ENCODE measurements at places on chromosomes 7 and 10. TPM values are rescaled to one million over a fixed set of nuclear protein-coding genes. Genes with fewer than 3 reads are reported as not detected.
A peak's percentile ranks its signal among the peaks of the same experiment; 100 is the strongest.

- H3K4me3 ChIP-seq = no peak overlapping the region
- no peak overlapping the region for H3K27ac ChIP-seq
- peaks cover 48% of the 10 kb centered on the region for H3K36me3 ChIP-seq
- H3K27me3 ChIP-seq = no peaks in the 10 kb centered on the region
- DNase-seq = no peak
These were observed 2.4 kb downstream of the PRDX3 start for GRCh38 chr10:119176166-119176565.

DNA sequence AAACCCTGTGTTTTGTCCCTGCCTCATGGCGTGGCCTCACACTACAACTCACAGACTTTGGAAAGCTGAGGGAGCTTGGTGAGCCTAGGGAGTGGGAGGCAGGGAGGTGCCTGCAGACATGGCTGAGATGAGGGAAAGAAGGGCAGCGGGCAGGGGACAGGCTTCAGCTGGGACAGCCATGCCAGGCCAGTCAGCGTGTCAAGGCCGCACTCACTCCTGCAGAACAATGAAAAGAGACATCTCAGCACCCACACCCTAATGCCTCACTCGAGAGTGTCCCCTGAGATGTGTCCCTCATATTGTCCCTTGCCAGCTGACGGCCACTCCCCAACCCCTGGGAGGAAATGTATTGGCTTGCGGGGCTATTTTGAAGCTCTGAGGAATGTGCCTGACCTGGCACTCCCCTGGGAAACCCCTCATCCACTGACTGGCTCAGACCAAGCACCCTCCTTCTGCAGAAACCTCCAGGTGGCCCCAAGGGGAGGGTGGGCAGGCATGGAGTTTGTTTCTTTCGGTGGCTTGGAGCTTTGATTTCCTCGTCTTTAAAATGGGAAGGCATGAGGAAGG, 31.6 kb downstream of the SH3PXD2A start:
- no peak overlapping the region for H3K27ac ChIP-seq
- DNase-seq = no peak
- H3K27me3 ChIP-seq = peaks cover 10% of the 10 kb centered on the region
- H3K4me1 ChIP-seq = no peaks in the 10 kb centered on the region
- H3K4me3 ChIP-seq = no peak overlapping the region
- no peaks in the 10 kb centered on the region for H3K36me3 ChIP-seq

- no peak for DNase-seq
- H3K4me3 ChIP-seq = no peak overlapping the region
- H3K27ac ChIP-seq = no peak overlapping the region
These were observed 39.4 kb downstream of the GBX1 start for GRCh38 chr7:151128144-151128543.

GRCh38 chr7:74230446-74231231, 20.8 kb downstream of the LAT2 start:
- H3K4me1 ChIP-seq = peaks cover 6% of the 10 kb centered on the region
- H3K27me3 ChIP-seq = no peaks in the 10 kb centered on the region
- no peak overlapping the region for H3K4me3 ChIP-seq
- H3K27ac ChIP-seq = no peak overlapping the region

DNA sequence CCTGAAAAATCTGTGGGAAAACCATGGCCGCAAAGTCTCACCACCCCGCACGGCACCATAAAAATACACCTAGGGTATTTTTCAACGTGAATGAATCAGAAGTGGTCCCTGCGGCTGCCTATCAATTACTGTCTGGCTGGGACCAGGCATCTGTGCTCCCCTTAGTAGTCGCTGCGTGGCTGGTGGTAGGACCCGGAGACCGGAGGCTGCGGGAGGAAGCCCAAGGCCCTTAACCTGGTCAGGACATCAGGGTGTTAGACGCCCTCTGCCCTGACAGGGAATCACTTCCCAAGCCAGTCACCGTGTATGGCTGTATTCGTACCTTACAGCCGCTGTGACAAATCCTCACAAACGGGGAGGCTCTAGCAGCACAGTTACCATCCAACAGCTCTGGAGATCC, 141.5 kb upstream of the PPP2R2D start:
- no peak overlapping the region for H3K27ac ChIP-seq
- DNase-seq = no peak
- H3K27me3 ChIP-seq = no peaks in the 10 kb centered on the region
- no peak overlapping the region for H3K4me3 ChIP-seq
- H3K36me3 ChIP-seq = no peaks in the 10 kb centered on the region
- H3K4me1 ChIP-seq = no peaks in the 10 kb centered on the region

- no peak overlapping the region for H3K4me3 ChIP-seq
- DNase-seq = no peak
- peaks cover 6% of the 10 kb centered on the region for H3K27me3 ChIP-seq
- no peak overlapping the region for H3K27ac ChIP-seq
These were observed 23.2 kb upstream of the CFAP46 start for GRCh38 chr10:132965411-132966057.

DNA sequence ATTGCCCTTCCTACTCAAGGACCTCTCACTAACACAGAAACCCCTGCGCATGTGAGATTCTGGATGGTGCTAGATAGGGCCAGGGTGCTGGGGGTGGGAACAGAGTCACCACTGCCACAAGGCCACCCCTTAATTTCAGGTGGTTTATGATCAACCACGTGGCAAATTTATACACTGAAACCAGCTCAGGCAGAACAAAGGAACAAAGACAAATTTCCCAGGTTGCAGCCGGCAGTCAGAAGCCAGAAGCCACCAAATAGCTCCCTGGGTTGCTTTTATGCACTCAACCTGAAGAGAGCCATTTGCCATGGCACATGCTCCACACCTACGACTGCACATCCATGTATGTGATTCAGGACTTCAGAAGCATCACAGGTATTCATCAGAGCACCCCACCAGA, 2.5 kb downstream of the VOPP1 start:
- H3K4me1 ChIP-seq = peaks cover 76% of the 10 kb centered on the region
- H3K36me3 ChIP-seq = peaks cover 8% of the 10 kb centered on the region
- peak overlapping the region; percentile 80 for H3K4me3 ChIP-seq
- no peaks in the 10 kb centered on the region for H3K27me3 ChIP-seq

DNA sequence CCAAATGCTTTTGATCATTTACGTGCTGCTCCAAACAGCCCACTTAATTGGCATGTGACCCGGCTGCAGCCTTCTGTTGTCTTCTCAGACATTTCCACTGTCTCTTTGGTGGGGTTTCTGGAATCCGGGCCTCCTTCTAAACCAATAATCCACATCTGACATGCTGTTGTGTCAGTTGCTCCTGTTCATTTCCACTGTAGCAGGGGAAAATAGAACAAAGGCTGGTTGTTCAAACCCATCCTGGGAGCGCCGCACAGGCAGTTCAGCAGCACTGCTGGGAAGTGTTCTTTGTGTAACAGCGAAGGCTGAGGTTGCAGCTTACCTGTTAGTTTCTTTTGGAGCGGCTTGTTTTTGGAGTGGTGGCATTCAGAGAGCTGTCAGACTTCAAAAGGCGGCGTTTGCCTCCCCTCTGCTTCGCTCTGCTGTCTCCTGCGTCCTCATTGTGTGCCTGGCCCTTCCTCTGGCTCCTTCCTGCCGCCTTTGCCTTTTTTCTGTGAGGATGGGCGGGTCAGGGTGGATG, 149.4 kb downstream of the SNX10 start:
- H3K4me1 ChIP-seq = no peaks in the 10 kb centered on the region
- no peaks in the 10 kb centered on the region for H3K27me3 ChIP-seq
- no peak overlapping the region for H3K27ac ChIP-seq
- no peak for DNase-seq
- H3K36me3 ChIP-seq = no peaks in the 10 kb centered on the region
- H3K4me3 ChIP-seq = no peak overlapping the region

DNA sequence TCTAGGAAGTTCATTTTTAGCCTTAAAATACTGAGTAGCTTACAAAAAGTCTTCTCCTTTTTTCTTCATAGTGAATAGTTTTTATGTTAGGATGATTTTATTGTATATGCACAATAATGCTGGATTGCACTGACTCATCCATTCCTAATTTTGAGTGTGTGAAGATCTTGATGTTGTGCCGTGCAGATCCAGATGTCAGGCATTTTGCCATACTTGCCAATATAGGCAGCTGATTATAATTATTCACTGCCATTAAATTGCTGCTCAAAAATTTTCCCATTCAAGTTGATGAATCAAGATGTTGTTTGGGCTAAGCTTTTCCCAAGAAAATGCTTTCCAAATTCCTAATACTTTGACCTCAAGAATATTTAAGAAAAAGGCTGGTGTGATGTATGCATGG, 218.3 kb downstream of the AHR start:
- H3K36me3 ChIP-seq = no peaks in the 10 kb centered on the region
- no peak overlapping the region for H3K27ac ChIP-seq
- H3K4me3 ChIP-seq = no peak overlapping the region
- no peaks in the 10 kb centered on the region for H3K4me1 ChIP-seq

- DNase-seq = no peak
- peaks cover 72% of the 10 kb centered on the region for H3K4me1 ChIP-seq
- no peaks in the 10 kb centered on the region for H3K27me3 ChIP-seq
- peaks cover 32% of the 10 kb centered on the region for H3K36me3 ChIP-seq
- no peak overlapping the region for H3K27ac ChIP-seq
These were observed 18.3 kb downstream of the DNAJB12 start for GRCh38 chr10:72336259-72337038.

DNA sequence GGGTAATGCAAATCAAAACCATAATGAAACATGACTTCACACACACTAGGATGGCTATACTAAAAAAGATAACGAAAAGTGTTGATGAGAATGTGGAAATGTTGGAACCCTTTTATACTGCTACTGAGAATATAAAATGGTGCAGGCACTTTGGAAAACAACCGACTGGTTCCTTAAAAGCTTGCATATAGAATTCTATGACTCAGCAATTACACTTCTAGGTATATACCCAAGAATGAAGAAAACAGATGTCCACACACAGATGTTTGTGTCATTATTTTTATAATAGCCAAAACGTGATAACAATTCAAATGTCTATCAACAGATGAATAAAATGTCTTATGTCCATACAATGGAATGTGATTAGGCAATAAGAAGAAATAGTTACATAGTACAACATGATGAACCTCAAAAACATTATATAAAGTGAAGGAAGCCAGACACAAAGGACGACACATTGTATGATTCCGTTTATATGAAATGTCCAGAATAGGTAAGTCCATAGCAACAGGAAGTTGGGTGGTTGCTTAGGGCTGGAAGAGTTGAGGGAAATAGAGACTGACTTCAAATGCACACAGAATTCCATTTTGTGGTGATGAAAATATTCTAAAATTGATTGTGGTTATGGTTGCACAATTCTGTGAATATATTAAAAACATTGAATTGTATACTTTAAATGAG, 148.3 kb upstream of the PHYHIPL start:
- DNase-seq = no peak
- no peaks in the 10 kb centered on the region for H3K36me3 ChIP-seq
- no peaks in the 10 kb centered on the region for H3K4me1 ChIP-seq
- H3K27ac ChIP-seq = no peak overlapping the region
- no peak overlapping the region for H3K4me3 ChIP-seq
- H3K27me3 ChIP-seq = no peaks in the 10 kb centered on the region

- no peaks in the 10 kb centered on the region for H3K36me3 ChIP-seq
- DNase-seq = no peak
- no peak overlapping the region for H3K27ac ChIP-seq
- no peak overlapping the region for H3K4me3 ChIP-seq
These were observed 499.0 kb upstream of the SEMA3D start for GRCh38 chr7:85685901-85686300.

- peak within 1 kb of the TSS; percentile 76 for H3K27ac ChIP-seq
- no peaks in the 10 kb centered on the region for H3K27me3 ChIP-seq
- H3K4me1 ChIP-seq = peaks cover 25% of the 10 kb centered on the region
- DNase-seq = peak; percentile 79
- H3K4me3 ChIP-seq = peak within 1 kb of the TSS; percentile 84
These were observed at the start of gene STAMBPL1 for GRCh38 chr10:88879534-88880281. STAMBPL1 (plus strand) TSS chr10:88880245; CDS start chr10:88901709, 21,464 bp downstream.

DNA sequence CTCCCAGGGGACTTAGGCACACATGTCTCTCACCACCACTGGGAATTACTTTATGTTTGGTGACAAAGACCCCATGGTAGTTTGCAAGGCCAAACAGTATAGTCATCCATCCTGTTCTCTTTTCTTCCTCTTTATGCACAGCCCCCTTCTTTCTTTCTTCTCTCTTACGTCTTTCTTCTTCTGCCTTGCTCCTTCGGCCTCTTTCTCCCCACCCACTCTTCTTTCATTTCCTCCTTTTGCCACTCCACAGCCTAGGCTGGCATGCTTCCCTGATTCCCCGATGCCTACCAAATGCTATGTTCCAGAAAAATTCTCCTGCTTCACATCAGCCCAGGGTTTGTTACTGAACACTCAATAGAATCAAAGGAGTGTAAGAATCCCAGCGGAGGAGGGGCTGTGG, 62.4 kb upstream of the MKLN1 start:
- H3K27ac ChIP-seq = no peak overlapping the region
- DNase-seq = no peak
- H3K27me3 ChIP-seq = no peaks in the 10 kb centered on the region
- no peaks in the 10 kb centered on the region for H3K36me3 ChIP-seq

DNA sequence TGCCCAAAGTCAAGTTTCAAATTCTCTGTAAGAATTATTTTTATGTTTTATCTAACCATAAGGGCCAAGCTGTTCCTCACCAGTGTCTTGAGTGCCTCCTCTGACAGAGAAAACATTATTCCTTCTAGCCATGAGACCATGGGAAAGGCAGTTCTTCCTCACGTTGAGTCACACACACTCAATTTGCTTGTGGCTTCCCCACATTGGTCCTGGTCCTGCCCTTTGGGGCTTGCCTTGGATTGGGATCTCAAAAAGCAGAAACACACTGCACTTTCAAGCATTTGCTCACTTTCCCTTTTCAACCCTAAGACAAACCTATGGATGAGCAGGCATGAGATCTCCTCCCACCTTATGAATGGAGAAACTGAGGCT, 248.3 kb upstream of the IGFBP3 start:
- no peaks in the 10 kb centered on the region for H3K36me3 ChIP-seq
- no peaks in the 10 kb centered on the region for H3K4me1 ChIP-seq
- no peaks in the 10 kb centered on the region for H3K27me3 ChIP-seq
- H3K4me3 ChIP-seq = no peak overlapping the region

DNA sequence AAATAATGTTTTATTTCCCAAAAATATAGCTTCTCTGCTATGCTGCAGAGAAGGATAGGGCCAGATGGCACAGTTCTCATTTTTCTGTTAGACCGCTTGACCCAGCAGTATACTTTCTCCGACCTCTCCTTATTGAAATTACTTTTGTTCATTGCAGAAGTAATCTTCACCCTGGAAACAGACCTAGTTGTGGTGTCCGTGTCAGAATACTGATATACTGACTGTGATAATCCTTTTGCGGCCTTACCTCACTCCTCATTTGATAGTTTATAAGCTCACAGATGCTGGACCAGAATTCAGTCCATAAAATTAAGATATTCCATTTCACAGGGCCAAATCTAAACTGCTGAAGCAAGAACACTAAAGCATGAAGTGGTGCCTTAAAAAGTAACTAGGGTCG, 260.6 kb upstream of the DKK1 start:
- no peaks in the 10 kb centered on the region for H3K36me3 ChIP-seq
- H3K4me3 ChIP-seq = no peak overlapping the region
- H3K27me3 ChIP-seq = no peaks in the 10 kb centered on the region
- no peak for DNase-seq
- no peaks in the 10 kb centered on the region for H3K4me1 ChIP-seq

TMEM140 gene
- 32.2 TPM for total RNA-seq

MCM10 gene
- total RNA-seq = 0.50 TPM

FLNC gene
- total RNA-seq = 0.08 TPM

WEE2 gene
- 0.08 TPM for total RNA-seq

PLA2G12B gene
- total RNA-seq = not detected

OR2A1 gene
- 0.11 TPM for total RNA-seq

SMC3 gene
- 48.0 TPM for total RNA-seq

STEAP2 gene
- total RNA-seq = not detected

NPTX2 gene
- total RNA-seq = not detected

GRID1 gene
- not detected for total RNA-seq

SPDYE8 gene
- not detected for total RNA-seq

CYP3A7 gene
- total RNA-seq = not detected

ZNF789 gene
- 11.5 TPM for total RNA-seq

MRLN gene
- total RNA-seq = 0.56 TPM

SPDYE11 gene
- not detected for total RNA-seq

CYP2C18 gene
- not detected for total RNA-seq

TEX47 gene
- total RNA-seq = not detected

Measured in CD4-positive, alpha-beta T cell (primary cell).